ENCODE measurements at places on chromosomes 1 and 21.

GRCh38 chr1:211037095-211037494 is 96.9 kb downstream of the KCNH1 start:
- DNase-seq, result no peak

GRCh38 chr1:61561666-61562065 is 163.3 kb downstream of the TM2D1 start:
- DNase-seq, result no peak

- no peak for DNase-seq
Observed at GRCh38 chr1:168799927-168800605, 71.1 kb upstream of the DPT start.

- DNase-seq, result no peak
Observed at GRCh38 chr1:208269338-208269666, 25.1 kb upstream of the PLXNA2 start.

DNA sequence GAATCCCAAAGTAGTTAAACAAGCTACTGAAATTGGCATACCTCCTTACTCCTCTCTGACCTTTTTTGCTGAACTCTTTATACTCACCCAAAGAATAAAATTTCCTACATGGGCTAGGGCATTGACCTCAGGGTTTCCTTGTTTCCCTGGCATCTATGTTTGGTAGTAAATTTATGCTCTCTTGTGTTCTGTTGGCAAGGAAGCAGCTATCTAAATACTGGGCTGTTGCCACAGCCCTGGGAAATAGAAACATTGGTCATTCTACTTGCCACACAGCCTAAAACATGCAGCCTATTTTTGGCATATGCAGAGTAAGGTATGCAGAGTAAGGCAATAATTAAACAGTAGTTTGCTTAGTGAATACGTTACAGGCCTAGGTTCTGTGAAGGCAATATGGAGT is 351.4 kb downstream of the HLX start:
- DNase-seq, result no peak

DNA sequence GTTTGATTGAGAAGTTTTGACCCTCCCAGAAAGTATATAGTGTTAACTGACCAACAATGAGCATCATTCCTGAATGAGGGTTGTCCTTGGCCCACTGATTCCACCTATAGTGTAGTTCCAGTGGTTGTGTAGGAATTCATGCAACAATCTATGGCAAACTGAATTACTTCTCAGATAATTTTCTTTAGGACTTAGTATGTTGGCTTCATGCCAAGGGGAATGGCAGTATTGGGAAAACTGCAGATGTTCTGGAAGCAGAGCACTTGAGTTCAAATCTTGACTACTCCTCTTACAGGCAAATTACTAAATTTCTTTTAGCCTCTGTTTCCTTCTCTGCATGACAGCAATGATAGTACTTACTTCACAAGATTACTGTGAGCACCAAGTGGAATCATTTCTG is 65.8 kb downstream of the LRIG2 start:
- DNase-seq, result no peak

DNA sequence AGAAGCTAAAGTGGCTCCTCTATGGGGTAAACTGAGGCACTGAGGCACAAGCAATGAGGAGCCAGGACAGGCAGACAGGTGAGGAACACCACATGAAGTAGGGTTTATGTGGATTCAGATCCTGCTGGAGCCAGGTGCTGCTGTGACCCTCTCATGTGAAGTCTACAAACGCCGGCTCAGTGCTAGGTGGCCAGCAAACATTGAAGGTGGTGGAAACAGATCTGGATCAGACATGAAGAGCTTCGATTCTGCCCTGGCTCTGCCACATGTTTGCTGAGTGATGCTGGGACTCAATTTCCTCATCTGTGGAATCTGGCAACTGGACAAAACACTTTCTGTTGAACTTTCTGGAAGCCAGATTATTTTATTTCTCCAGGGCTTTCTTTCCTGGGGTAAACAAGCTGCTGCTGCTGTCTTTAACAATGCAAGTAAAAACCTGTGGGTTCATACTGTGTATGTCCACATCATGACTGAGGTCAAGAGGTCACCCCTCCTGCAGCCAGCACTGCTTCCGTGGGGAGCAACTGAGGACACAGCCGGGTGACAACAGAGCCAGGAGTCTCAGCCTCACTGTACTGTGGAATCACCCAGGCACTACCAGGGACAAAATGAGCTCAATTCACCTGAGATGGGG is 33.3 kb downstream of the HMGB4 start:
- no peak for DNase-seq

- peak; percentile 3 for DNase-seq
Observed at GRCh38 chr1:65791801-65792668, 660 bp upstream of the PDE4B start.

DNA sequence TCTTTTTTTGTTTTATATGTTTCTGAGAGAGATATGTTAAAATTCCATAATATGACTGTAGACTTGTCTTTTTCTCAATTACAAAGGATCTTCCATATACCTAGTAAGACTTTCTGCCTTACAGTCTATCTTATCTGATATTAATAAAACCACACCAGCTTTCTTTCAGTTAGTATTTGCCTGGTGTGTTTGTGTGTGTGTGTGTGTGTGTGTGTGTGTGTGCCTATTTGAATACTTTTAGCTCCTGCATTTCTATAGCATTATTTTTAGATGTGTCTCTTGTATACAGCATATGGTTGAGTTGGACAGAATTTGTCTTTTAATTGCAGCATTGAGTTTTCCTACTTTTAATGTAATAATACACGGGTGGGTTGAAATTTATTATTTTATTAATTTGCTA is 27.5 kb downstream of the ST6GALNAC3 start:
- no peak for DNase-seq

DNA sequence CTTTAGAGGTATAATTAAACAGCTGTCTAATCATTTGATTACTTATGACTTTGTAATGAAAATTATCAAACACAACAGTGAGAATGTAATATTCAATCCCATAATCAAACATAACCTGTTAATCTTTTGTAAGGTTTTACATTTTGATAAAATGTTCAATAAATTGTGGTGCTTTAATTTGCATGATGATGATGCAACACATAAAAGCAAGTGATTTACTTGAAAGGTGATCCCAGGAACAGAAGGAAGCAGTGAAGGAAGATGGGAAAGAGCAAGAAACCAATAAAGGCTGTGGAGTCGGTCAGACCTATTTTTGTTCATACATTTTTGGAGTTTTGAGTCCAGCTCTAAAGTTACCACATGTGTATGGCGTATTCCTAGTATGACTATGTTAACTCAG is 29.6 kb downstream of the ZNF695 start:
- DNase-seq, result no peak

- no peak for DNase-seq
Observed at GRCh38 chr1:9688599-9688998, 37.1 kb downstream of the PIK3CD start.

DNA sequence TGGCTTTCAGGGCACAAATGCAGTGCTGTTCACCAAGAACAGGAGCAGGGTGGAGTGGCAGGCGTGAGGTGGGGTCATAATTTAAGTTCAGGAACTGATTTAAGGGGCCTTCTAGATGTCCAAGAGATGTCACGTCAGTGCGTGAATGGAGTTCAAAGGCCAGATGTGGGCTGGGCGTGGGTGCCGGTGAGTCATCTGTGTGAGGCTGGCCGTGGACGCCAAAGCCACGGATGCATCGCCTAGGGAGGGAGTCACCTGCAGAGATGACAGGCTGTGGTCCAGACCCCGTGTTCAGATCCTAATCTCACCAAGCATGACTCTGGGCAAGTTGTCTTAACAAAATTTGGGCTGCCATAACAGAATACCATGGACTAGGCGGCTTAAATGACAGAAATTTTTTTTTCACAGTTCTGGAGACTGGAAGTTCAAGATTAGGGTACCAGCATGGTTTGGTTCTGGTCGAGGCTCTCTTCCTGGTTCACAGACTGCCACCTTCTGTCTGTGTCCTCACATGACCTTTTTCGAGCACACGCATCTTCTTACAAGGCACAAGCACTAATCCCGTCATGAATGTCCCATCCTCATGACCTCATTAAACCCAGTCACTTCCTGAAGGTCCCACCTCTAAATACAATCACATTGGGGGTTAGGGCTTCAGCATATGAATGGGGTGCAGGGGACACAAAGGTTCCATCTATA is 109.6 kb downstream of the PRDM2 start:
- DNase-seq, result no peak

GRCh38 chr1:204263254-204263910 is 49.6 kb upstream of the GOLT1A start:
- no peak for DNase-seq

- DNase-seq, result no peak
Observed at GRCh38 chr21:34857122-34857713, 188.4 kb downstream of the CLIC6 start.

GRCh38 chr1:160726114-160726497 is 12.9 kb upstream of the SLAMF7 start:
- DNase-seq, result no peak
